ENCODE measurements at places on chromosomes 12 and 14.
A peak's percentile ranks its signal among the peaks of the same experiment; 100 is the strongest.

DNA sequence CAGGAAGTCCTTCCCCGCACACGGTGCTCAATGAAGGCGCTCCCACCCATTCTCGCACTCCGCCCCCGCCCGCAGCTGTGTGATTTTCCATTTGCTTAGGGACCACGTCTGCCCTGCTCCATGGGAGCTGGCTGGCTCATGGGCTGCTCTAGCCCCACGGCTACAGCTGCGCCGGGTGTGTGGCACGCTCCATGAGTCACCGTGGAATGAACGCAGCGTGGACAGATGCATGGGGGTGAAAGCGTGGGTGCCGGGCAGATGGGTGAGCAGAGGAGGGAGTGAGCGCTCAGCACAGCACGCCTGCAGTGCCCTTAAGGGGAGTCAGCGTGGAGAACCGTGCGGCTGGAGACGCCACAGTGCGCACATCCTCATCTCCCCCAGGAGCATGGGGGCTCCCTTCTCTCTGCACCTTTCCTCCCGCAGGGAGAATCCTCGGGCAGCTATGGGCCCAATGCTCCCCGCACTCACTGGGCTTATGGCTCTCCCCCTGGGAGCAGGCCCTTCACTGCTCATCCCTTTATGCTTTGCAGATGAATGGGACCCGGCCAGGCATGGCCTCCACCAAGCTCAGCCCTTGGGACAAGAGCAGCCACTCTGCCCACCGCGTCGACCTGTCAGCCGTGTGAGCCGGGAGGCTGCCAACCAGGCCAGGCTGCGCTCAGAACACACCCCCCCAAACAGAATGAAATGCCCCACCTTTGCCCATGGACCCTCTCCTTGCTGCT is 185.1 kb downstream of the ADGRD1 start:
- no peak for DNase-seq

- DNase-seq, result no peak
Measured at GRCh38 chr12:13027508-13027907, 16.7 kb upstream of the FAM234B start.

DNA sequence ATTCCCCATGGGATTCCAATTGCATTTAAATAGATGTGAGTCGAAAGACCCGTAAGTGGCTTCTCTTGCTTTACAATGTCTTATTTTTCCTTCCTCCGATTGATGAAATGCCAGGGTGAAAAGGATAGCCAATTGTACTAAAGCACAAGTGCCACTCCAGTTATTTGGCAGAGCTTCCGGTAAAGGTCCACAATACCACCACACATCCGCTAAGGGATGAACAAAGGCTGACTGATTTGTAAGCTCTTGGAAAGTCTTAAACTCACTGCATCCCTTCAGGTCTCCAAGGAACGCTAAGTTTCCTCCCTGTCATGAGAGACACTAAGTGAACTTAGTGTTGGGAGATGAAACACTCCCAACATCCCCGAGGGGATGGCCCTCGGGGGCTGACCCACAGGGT is 21.2 kb upstream of the RNASE1 start:
- DNase-seq, result no peak

DNA sequence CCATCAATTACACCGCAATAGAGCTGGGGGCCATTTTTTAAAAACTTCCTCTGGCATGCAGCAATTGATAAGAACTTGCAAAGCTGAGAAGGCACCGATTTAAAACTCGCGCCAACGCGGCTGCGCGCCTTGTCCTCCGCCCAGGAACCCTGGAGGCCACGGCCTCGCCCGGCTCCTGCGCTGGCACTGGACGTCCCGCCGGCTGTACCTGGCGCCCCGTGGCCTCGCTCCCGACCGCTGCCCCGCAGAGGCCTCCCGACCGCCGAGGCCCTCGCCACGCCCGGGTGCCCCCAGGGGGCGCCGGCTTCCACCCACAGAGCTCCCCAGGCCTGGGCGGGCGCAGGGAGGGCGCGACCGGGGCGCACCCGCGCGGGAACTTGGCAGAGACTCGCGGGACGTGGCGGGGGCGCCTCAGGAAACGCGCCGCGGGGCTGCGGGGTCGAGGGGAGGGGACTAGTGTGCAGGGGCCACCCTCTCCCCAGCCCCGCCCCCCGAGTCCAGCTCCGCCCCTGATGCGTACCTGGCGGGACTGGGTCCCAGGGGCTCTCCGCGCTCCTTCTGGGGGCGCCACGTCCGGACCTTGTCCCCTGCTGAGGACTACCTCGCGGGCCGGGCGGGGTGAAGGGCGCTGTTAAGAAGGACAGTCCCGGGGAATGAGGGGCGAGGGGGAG is 65.7 kb downstream of the TNFAIP2 start:
- DNase-seq, result no peak

- no peak for DNase-seq
Measured at GRCh38 chr14:50615552-50615951, 52.6 kb downstream of the SAV1 start.

DNA sequence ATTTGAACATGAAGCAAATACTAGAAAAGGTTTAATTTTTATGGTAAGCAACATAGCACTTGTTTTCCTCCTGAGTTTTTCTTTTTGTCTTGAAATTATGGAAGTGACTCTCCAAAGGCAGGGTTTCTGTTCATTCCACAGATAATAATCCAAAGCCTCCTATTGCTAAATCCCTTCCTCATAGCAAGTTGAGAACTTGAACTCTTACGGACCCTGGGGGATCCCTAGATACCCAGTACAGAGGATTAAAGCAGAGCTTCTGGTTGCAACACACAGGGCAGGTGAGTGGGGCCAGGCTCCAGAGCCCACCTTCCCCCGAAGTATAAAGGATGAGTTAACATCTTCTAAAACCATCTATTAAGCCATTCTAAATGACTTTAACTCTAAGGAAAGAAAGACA is 294.1 kb downstream of the RMST start:
- DNase-seq, result no peak

DNA sequence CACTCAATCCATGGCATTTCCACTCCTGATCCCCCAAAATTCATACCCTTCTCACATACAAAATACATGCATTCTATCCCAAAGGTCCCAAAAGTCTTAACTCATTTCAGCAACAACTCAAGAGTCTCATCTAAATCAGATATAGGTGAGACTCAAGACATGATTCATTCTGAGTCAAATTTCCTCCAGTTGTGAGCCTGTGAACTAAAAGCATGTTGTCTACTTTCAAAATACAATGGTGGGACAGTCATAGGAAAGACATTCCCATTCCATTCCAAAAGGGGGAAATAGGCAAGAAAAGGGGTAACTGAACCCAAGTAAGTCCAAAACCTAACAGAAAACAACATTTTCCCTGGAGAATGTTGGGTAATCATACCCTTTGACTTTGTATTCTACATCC is 103.3 kb downstream of the C12orf75 start:
- DNase-seq, result peak; percentile 78

DNA sequence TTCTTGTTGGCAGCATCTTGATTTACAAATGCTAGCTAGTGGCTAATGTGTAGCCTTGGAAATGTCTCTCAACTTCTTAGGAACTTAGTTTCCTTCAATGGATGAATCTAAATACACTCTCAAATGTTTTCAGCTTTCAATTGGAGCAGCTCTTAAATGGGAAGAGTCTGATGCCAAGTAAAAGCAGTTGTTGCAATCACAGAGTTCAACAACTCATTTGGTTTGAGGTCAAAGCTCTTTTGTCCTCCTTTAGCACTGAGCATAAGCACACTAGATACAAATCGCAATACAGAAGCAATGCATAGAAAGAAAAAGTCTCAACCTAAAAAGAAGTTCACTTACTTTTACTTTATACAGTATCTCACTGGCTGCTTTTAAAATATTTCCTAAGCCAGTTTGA is 986.1 kb upstream of the FLRT2 start:
- DNase-seq, result no peak

DNA sequence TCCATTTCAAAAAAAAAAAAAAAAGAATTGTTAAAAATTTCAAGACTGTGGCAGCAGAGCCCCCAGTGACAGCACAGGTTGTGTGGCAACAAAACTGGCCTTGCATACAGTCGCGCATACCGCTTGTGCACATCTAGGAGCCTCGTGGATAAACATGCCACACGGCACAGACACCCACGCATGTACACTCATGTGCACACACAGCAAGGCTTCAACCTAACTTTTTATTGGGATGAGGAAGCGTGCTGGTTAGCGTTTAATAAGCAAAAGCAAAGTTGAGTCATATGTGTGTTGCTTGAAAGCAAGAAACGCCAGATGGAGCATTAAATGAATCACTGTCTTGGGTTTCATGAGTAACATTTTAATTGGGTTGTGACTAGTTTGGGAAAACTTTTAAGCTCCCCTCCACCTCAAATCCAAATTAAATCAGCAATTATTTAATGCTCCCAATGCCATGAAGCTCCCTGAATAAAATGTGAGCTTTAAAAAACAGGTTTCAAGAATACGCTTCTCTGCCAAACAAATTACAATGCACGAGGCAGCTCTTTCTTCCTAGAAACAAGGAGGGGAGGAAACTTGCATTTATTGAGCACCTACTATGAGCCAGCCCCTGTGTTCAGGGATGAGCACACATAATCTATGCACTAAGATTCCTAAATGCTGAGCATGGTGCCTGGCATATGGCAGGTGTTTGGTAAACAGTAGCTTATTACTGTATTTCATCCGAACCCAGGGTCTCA is 35.7 kb upstream of the EML1 start:
- DNase-seq, result peak; percentile 100

DNA sequence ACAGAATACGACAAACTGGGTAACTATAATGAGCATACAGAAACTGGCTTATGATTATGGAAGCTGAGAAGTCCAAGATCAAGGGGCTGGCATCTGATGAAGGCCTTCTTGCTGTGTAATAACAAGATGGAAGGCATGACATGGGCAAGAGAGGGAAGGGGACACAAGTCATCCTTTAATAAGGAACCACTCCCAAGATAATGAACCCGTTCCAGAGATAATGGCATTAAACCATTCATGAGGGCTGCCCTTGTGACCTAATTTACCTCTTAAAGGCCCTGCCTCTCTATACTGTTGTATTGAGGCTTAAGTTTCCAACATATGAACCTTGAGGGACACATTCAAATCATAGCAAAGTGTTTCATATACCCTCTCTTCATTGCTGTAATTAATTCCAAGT is 4.6 kb upstream of the VTI1B start:
- DNase-seq, result no peak

DNA sequence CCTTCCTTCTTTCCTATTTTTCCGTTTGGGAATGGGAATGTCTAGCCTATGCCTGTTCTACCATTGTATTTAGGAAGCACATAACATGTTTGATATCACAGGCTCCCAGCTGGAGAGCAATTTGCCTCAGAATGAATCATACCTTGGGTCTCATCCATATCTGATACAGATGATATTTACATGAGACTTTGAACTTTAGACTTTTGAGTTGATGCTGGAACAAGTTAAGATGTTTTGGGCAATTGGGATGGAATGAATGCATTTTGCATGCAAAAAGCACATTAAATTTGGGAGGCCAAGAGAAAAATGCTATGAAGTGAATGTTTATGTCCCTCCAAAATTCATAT is 61.9 kb upstream of the BEGAIN start:
- DNase-seq, result no peak

GRCh38 chr12:124411281-124411878 is 116.5 kb downstream of the RFLNA start:
- DNase-seq, result peak; percentile 68

DNA sequence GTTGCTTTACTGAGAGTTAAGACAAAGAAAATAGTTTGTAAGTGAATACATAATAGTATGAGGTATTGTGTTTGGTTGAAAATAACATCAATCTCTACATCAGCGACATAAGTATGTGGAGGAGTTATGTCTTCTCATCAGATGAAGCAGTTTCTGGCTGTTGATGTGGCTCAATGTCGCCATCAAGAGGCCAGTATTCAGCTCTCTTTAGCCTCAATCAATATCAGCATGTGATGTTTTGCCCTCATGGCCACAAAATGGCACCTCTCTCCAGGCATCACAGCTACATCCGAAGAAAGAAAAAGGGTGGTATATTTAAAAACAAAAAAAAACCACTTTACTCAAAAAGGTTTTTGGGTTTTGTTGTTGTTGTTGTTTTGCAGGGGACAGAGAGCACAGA is 302.3 kb upstream of the TMEM132C start:
- no peak for DNase-seq

DNA sequence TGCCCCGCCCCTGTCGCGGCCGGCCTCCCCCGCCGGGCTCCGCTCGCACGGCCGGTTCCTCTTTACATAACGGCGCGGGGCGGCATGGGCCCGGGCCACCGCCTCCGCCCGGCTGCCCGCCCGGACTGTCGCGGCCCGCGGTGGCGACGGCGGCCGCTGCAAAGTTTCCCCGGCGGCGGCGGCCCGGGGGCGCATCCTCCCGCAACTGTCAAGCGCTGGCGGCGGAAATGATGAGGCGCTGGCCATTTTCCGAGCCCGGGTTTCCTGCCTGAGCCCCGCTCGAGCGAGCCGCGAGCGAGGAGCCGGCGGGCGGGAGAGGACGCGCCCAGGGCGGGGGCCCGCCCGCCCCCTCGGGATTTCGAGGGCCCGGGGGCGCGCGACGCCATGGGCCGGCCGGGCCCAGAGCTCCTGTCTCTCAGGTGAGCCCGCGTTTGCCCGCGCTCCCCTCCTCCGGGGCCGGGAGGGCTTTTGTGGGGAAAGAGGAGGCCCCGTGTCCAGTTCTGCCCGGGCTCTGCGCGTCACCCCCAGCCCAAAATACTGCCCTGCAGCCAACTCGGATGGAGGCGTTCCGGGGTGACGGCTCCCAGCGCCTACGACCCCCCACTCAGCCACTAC is at the start of gene SH2B3:
TSS of gene SH2B3 (plus strand) at position 65 of the 615 bp plus-strand sequence. CDS start 12,223 bp downstream, outside the sequence.
- no peak for DNase-seq

Measured in renal cortical epithelial cell (primary cell).